ENCODE measurements at places on chromosomes 12 and 14.

DNA sequence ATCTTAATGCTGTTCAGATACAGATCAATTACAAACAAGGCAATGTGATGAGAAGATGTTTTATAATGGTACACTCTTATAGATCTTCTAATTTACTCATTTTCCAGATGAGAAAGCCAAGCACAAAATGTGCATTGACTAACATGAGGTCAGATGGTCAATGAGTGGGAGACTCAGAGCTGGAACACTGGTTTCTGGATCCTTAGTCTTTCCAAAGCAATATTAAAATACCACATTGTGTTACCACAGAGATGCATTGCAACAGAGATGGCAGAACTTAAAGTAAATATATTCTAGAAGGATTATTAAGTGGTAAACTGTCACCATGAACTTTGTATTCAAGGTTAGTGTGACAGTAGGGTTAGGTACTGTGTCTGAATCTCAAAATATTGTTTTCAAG, 113.6 kb downstream of the SLC15A5 start:
- DNase-seq, result no peak

DNA sequence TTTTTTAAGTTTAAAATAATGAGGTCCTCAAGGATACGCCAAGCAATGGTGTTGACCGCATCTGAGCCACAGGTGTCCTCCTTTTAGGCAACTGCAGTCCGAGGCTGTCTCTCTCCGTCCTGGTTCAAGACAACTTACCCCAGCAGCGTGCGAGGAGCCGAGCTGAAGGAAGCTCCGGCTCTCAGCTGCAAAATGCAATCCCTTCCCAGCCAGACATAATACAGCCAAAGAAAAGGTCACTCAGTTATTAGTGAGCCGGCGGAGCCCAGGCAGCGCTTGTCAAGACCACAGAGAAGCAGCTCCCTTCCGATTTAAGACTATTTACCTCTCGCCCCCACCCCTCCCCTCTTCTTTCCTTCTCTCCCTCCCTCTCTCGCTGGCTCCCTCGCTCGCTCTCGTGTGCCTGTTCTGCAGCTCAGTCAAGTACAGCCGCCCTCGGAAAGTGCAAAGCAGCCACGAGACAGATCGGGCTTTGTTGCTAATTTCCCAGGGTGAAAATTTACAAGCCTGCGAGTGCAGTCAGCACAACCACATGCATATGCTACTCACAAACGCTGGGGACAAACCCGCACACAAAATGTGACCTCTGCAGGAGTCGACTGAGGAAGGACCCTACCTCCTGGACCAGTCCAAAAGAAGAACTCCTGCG, 363 bp upstream of the LMO3 start:
- no peak for DNase-seq

DNA sequence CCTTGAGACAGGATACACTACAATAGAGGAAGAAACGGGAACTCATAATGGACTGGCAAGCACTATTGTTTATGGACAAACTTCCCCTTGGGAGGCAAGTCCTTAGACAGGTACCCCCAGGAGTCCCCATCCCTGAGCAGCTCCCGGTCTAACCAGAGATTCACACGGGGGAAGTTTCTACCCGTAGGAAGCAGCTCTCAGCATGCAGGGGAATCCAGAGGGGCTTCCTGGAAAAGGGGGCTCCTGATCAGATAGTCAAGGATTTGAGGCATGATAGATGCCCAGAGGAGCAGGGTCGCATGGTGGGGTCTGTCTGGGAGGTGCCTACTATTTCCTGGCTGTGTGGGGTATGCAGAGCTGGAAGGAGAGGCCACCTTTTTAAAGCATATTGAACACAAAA, 282.4 kb upstream of the RTL1 start:
- no peak for DNase-seq

DNA sequence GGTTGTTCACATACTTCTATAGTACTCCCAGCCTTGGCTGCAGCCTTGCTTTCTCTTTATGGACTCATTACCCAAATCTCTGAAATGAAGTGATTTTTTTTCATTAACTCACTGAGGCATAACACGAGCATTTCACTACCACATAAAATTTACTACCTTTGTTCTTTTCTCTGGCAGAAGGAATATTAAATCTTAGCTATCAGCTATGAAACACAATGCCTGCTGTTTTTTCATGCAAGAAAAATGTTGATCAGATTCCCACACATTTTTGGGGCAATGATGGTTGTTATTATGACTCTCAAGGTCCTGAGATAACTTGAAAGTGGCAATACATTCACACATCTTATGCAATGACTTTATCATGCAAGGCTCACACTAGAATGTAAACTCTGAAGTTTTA, 225.3 kb upstream of the ATP2B1 start:
- DNase-seq, result no peak

DNA sequence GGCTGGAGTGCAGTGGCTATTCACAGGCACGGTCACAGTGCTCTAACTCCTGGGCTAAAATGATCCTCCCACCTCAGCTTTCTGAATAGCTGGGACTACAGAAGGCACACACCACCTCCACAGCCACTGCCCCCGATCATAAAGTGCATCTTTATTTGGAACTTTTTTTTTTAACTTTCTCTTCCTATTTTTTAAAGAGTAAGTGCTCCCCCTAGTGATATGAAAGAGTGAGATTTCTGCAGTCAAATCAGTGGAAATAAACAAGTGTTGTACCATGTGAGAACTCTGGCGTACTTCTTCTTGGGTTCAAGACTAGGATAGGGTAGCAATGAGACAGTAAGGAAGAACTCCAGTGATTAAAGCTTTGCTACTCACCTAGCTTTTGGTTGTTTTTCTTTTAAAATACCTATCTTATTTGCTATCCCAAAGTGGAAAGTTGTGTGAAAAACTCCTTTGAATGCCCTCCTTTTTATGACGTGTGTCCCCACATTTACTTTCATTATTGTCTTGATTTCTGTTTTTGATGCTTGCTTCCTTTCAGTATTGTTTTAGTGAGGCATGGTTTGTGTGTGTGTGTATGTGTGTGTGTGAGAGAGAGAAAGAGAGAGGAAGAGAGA, 6.6 kb downstream of the PPP4R4 start:
- DNase-seq, result no peak

DNA sequence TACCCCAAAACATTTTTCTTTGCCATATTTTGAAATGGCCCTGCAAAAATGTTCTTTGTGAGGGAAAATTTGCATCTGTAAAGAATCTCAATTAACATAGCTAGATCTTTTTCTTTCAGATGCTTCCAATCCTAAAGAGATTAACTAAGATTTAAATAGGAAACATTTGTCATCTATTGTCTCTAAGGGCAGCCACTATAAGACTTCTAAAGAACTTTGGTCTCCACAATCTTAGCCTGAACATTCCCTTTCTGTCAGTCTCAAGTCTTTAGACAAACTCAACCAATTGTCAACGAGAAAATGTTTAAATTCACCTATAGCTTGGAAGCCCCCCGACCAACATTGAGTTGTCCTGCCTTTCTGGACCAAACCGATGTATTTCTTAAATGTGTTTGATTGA, 71.1 kb upstream of the RASSF8 start:
- no peak for DNase-seq

GRCh38 chr12:25811656-25812126, 146.8 kb upstream of the RASSF8 start:
- no peak for DNase-seq

- no peak for DNase-seq
Measured at GRCh38 chr14:55160989-55161388, 30.4 kb downstream of the DLGAP5 start.

DNA sequence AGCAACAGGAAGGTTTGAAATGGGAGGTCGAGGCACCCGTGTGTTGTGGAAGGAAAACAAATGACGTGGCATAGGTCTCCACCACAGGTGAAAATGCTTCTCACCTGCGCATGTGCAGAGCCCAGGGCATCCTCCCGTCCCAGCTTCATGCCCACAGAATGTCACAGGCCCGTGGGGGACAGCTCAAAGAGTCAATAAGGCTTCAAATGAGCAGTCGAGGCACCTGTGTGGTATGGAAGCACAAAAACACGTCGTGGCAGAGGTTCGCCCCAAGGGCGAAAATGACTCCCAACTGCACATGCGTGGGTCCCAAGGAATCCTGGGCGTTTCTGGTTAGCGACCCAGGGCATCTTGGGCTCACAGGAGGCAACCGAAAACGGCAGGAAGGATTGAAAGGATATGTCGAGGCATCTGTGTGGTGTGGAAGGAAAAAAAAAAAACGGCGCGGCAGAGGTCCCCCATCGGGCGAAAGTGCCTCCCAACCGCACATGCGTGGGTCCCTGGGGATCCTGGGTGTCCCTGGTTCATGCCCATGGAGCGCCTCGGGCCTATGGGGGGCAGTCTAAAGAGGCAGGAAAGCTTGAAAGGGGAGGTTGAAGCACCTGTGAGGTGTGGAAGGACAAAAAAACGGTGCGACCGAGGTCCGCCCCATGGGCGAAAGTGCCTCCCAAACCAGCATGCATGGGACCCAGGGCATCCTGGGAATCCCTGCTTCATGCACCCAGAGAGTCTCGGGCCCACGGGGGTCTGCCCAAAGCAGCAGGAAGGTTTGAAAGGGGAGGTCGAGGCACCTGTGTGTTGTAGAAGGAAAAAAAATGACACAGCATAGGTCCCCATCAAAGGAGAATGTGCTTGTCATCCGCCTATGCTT, 578.5 kb downstream of the ALG10 start:
- DNase-seq, result no peak

- DNase-seq, result no peak
Measured at GRCh38 chr12:15788233-15789219, 662 bp downstream of the EPS8 start.

DNA sequence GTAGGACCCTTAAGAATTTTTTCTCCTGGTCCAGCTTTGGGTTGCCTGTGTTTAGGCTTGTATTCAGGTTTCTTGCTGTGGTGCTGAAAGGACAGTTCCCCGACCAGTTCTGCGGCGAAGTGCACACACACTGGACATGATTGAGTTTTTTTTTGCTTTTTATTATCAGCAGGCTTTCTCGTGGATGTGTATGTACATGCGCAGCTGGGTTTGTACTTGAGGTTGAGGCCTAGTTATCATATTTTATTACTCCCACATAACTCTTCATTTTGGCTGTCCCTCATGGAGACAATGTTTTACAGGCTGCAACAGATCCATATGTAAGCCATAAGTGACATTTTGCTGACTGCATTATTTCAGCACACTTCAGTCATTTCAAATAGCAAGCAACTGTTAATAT, 2.5 kb downstream of the SCN8A start:
- no peak for DNase-seq

DNA sequence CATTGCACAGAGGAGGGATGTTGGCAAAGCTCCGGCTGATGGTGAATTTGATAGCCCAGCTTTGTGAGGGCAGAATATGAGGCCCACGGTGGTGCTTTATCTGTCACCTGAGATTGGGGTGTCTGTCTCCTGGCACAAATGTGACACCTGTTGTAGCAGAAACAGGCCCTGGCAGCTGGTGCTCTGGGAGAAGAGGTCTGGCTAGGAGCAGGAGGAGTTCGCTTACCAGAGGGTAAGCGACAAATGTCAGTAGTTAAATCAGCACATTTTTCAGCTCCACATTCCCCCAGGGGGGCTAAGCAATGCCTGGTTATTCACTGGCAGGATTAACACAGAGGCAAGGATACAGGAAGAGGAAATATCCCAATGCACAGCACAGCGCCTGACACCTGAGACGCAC, 71.1 kb downstream of the B4GALNT3 start:
- no peak for DNase-seq

DNA sequence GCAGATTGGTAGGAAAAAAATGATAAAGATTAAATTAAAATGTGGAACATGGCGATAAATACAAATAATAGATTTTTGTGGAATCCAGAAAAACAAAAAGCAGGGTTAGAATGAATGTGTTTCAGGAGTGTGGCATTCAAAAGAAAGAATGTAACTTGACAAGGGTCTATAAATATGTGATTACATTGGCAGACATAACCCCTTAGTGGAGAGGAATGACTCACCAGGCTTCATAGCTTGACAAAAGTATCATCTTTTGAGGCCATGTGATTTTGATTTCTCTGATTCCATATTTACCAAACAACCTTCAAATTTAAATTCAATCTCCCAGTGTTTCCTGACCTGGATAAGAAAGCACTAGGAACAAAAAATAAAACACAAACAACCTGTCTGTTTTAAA, 24.4 kb upstream of the MGST1 start:
- no peak for DNase-seq

DNA sequence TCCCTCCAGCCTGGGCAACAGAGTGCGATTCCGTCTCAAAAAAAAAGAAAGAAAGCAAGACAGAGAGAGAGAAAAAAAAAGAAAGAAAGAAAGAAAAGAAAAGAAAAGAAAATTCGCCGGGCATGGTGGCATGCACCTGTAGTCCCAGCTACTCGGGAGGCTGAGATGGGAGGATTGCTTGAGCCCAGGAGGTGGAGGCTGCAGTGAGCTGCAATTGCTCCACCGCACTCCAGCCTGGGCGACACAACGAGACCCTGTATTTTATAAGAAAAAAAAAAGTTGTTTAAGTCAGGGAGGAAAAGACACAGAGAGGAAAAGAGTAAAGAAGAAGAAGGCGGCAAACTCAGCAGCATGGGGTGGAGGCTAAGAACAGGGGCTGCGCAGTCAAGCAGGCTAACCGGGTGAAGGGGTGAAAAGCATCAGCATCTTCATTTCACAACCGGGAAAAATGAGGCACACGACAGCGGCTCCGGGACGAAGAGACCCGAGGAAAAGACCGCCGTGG, 557 bp upstream of the FICD start:
- DNase-seq, result no peak

DNA sequence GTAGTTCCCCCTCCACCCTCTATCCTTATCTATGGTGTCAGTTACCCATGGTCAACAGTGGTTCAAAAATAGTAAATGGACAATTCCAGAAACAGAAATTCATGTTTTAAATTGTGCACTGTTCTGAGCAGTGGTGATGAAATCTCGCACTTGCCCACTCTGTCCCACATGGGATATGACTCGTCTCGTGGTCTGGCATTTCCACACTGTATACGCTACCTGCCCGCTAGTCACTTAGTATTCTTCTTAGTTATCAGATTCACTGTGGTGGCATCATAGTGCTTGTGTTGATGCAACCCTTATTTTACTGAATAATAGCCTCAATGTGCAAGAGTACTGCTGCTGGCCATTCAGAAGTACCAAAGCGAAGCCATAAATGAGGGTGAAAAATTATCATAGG, 507.0 kb downstream of the SNAPC1 start:
- DNase-seq, result no peak

GRCh38 chr12:104604070-104604994, 147.6 kb downstream of the CHST11 start:
- peak; percentile 8 for DNase-seq

GRCh38 chr12:26861690-26862089, 28.7 kb upstream of the ITPR2 start:
- no peak for DNase-seq

DNA sequence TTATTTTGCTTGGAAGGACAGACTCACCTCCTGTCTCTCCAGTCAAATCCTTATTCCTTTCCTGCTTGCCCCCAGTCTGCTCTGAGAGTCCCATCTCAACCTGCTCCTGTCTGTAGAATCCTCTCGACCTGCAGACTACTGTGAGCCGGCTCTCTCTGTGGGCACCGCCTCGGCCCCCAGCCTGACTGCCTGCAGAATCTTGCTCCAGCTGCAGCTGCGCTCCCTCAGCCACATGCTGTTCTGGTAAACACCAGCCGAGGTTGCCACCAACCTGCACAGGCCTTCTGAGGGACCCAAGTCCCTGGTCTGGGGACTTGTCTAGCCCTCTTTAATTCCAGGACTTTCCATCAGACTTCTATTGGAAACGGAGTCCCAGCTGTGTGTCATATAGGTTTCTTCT, 44.8 kb upstream of the PRMT8 start:
- DNase-seq, result no peak

Measured in stimulated activated CD4-positive, alpha-beta T cell treated with anti-CD3 and anti-CD28 coated beads, Interleukin-2, amount 100 ng/mL, for 4 hours (primary cell).